NCI-H460 (cell line): ENCODE measurements at places on chromosomes 7 and 10.

DNA sequence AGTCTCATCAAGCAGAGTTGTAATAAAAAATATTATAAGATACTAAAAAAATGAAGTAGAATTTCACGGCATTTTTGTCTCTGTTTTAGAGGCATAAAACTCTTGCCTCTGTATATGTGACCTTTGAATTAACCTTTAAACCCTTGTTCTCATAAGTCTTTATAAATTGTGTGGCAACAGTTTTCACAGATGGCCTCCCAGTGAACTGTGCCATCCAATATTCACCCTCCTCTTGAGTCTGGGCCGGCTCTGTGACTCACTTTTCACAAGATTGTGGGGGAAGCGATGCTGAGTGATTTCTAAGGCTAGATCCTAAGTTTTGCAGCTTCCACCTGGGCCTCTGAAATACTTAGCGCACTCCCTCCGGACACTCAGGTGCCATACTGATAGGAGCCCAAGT, 4.6 kb upstream of the USP6NL start:
- no peak for DNase-seq

GRCh38 chr10:74851831-74852230, 25.4 kb downstream of the KAT6B start:
- DNase-seq, result no peak

- no peak for DNase-seq
These were observed 87.3 kb downstream of the EVX1 start for GRCh38 chr7:27329909-27330308.

DNA sequence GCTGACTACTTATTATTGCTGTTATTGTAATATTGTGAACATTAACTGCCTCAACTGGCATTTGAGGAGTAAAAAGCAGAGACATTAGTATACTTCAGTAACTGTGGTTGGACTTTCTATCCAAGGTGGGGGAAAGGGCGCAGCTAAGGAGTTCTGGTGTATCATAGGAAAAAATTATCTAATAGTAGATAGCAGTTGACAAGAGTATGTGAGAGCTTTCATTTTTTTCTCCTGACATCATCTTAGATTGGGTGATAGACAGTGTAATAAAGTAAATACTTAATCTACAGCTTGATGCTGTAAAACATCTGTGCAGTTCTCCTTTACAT, 68.9 kb downstream of the PHTF2 start:
- DNase-seq, result no peak

GRCh38 chr10:17455015-17455520, 673 bp upstream of the ST8SIA6 start:
- DNase-seq, result no peak
